Thoracic aorta (tissue), 2 donors: ENCODE measurements at places on chromosomes 11 and 22.

DNA sequence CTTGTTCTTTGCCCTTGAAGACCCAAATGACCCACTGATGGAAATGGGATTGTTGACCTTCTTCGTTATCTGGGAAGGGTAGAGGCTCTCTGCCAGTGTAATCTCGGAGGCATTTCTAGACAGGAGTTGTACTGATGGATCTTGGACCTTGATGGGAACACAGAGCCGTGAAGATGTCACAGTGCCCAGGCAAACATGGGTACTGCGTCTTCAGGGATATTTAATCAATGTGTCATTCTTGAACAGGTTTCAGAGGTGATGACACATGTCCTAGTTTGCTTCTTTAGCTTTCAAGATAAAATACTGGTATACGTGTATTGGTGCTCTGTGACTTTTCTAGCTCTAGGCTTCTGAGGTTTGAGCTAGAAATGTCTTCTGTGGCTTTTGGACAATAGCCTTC, 6.2 kb downstream of the LDLRAD3 start:
- DNase-seq: no peak
- no peaks in the 10 kb centered on the region for H3K4me1 ChIP-seq
- no peaks in the 10 kb centered on the region for H3K27me3 ChIP-seq
- H3K36me3 ChIP-seq: no peaks in the 10 kb centered on the region

GRCh38 chr11:105049481-105049880, 4.3 kb upstream of the CARD16 start:
- H3K27ac ChIP-seq: no peak overlapping the region
- H3K27me3 ChIP-seq: no peaks in the 10 kb centered on the region
- no peak for DNase-seq
- no peaks in the 10 kb centered on the region for H3K36me3 ChIP-seq

DNA sequence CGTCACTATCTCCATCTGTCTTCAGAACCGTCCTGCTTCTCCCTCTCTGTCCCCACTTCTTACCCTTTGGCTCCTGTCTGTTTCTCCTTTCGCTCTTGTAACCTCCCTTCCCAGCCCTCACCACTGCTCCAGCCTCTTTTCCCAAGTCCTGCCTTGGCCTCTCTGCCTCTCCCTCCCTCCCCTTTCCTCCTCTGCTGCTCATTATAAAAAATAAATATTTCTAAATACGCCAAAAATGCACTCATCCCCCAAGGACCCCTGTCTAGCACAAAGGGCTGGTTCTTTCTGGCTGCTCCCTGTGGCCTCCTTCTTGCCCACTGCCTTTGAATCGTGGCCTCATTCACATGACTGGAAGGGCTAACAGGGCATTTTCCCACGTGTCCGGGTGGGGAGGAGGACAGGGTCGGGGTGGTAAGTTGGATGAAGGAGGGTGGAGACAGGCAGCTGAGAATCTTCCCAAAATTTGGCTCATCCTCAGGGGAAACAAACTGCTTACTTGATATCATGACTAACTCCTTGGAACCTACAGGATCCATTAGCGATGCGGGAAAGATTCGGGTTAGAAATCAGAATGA, 26.4 kb upstream of the OAF start:
- no peak overlapping the region for H3K4me3 ChIP-seq
- H3K27me3 ChIP-seq: no peaks in the 10 kb centered on the region
- no peak for DNase-seq
- no peaks in the 10 kb centered on the region for H3K4me1 ChIP-seq

- no peak overlapping the region for H3K4me3 ChIP-seq
- H3K27me3 ChIP-seq: no peaks in the 10 kb centered on the region
- no peak for DNase-seq
- no peak overlapping the region for H3K27ac ChIP-seq
- no peaks in the 10 kb centered on the region for H3K4me1 ChIP-seq
- H3K36me3 ChIP-seq: no peaks in the 10 kb centered on the region
These were observed 77.7 kb downstream of the GDPD4 start for GRCh38 chr11:77223797-77224196.

- H3K27me3 ChIP-seq: no peaks in the 10 kb centered on the region
- no peak for DNase-seq
- no peaks in the 10 kb centered on the region for H3K4me1 ChIP-seq
- no peak overlapping the region for H3K4me3 ChIP-seq
- H3K27ac ChIP-seq: peak overlapping the region; percentile 7
These were observed 37.0 kb downstream of the PC start for GRCh38 chr11:66920978-66921784.
